T-helper 17 cell (primary cell): ENCODE measurements at places on chromosomes 1 and 21. TPM values are rescaled to one million over a fixed set of nuclear protein-coding genes. Genes with fewer than 3 reads are reported as not detected.

Gene TIAM1
- total RNA-seq, result 68.7 TPM

Gene PDZK1
- total RNA-seq, result 0.55 TPM

Gene NEGR1
- 0.08 TPM for total RNA-seq

Gene PTBP2
- 28.6 TPM for total RNA-seq

Gene TUT4
- 125 TPM for total RNA-seq

Gene C1orf226
- not detected for total RNA-seq

Gene CCDC24
- 1.5 TPM for total RNA-seq

Gene TAL1
- total RNA-seq, result 44.2 TPM

Gene FAM72A
- total RNA-seq, result not detected

Gene C1orf141
- total RNA-seq, result not detected

Gene GRHL3
- total RNA-seq, result not detected

Gene SH2D5
- total RNA-seq, result not detected

Gene CLIC6
- total RNA-seq, result 0.25 TPM

DNA sequence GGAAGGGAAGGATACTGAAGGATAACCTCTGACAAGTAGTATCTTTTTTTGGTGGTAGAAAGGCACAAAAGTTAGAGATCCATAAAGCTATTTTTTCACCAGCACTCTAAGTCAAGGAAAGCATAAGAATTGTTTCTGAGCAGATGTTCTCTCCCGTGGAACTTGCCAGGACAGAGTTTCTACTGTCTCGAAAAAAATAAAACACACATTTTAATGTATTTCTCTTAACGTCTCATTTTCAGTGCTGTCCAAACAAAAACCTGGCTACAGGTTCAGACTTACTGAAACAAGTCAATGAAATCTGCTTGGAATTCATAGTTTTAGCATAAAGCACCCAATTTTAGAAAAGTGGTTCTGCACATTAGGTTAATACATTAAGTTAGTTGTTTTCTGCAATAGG, 338.3 kb downstream of the LTN1 start:
- no peak for DNase-seq

- DNase-seq, result no peak
Observed at GRCh38 chr1:170672316-170672715, 8.4 kb downstream of the PRRX1 start.

DNA sequence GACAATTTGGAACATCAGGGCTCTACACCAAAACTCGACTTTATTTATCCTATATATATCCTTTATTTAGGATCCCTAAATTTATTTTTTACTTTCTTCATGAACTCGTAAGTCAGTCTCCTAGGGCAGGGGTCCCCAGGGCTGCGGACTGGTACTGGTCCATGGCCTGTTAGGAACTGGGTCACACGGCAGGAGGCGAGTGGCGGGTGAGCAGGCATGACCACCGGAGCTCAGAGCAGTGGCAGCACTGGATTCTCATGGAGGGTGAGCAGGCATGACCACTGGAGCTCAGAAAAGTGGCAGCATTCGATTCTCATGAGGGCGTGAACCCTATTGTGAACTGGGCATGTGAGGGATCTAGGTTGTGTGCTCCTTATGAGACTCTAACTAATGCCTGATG, 427.0 kb downstream of the SMYD3 start:
- no peak for DNase-seq

DNA sequence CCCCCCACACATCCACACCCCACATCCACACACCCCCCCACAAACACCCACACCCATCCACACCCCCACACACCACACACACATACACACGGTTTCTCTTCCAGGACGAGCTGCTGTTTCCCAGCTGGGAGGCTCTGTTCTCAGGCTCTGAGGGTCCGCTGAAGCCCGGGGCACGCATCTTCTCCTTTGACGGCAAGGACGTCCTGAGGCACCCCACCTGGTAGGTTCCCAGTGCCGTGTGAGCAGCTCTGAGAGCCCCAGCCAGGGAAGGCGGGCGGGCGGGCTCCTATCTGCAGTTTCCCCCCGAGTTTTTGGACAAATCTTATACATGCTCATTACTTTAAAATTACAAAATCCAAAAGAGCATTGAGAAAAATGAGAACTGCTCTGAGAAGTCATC, 31.2 kb downstream of the SLC19A1 start:
- no peak for DNase-seq

DNA sequence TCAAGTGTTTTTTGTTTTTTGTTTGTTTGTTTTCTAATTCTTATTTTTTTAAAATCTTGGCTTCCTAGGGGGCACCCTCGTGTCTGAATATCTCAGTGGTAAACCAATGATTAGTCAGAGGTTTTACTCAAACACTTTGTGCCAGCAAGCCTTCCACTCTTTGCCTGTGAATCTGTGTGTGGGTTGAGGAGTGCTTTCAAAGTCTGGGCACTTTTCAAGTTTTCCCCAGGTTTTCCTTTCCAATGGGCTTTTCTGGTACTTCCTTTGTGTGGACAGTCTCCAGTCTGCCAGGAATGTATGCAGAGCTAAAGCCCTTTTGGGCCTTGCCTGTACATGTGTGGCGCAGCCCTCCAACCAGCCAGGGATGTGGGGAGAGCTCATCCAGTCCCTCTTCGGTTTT, 9.7 kb upstream of the PPIE start:
- DNase-seq, result no peak

DNA sequence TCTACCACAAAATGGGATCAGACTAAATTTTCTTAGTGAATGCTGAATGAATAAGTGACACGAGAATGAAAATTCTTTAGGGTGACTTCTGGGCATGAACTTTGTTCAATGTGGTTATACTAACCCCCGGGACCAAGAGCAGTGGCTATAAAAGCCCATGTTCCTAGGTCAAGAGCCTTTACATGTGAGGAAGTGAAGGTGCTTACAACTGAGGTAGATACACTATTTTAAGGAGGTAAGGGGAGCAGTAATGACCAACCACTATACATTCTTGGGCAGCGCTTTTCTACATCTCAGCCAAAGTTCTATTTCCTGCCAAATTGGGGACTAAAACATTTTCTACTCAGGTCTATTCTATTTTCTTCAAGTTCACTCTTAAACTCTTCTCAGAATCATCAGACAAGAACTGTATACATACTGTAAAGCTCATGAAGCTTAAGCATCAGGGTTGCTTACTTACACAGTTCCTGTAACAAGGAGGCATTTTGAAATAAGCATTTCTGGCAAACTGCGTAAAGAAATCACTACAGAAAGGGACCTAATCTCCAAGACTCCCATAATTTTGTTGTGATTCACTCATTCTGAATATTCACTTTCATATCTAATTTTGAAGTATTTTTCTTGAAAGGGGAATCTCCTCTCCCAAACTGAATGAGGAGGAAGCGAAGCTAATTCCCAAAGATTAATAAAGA, 8.5 kb upstream of the ARHGAP29 start:
- DNase-seq, result no peak

- DNase-seq, result no peak
Observed at GRCh38 chr21:34513129-34513675, 1.2 kb upstream of the KCNE1 start.

GRCh38 chr1:43282220-43283195, 2.9 kb downstream of the C1orf210 start:
- DNase-seq, result no peak

- no peak for DNase-seq
Observed at GRCh38 chr1:113211467-113211866, 138.5 kb downstream of the LRIG2 start.

GRCh38 chr1:114750780-114751179, 7.0 kb downstream of the CSDE1 start:
- no peak for DNase-seq

- no peak for DNase-seq
Observed at GRCh38 chr1:61132645-61133334, 50.4 kb downstream of the NFIA start.

- no peak for DNase-seq
Observed at GRCh38 chr1:5660141-5660935, 331.9 kb downstream of the NPHP4 start.

- DNase-seq, result no peak
Observed at GRCh38 chr1:109799445-109799844, 35.7 kb upstream of the EPS8L3 start.

DNA sequence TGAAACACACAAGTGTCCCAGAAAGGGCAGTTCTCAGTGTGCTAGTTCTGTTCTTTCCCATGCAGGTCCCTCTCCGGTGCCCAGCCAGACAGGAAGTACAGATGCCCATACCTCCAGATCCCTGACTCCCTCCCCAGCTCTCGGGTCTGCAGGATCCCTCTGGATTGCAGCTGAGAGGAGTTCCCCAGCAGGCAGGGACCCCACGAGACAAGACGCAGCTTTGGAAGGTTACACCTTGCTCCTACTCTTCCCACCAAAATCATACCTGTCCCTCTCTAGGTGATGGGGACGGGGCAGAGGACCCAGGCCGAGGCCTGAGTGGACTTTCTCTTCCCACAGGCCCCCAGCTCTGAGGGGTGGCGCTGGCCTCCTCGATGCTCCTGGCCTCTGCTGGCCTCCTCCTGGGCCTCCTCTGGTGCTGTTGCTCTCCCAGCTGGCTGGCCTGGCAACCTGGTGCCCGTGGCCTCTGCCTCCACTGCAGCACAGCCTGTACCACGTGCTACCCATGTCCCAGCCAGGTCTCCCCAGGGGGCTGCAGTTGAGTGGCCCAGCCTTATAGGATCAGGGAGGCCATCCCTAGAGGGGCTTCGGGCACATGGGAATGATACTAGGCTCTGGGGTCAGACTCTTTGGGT, 9.4 kb downstream of the LDLRAD2 start:
- DNase-seq, result no peak

GRCh38 chr1:184194236-184194635, 142.7 kb downstream of the TSEN15 start:
- no peak for DNase-seq

GRCh38 chr1:37133276-37134145, 99.2 kb upstream of the GRIK3 start:
- no peak for DNase-seq

GRCh38 chr21:41600556-41600955, 92.6 kb upstream of the TMPRSS2 start:
- no peak for DNase-seq

DNA sequence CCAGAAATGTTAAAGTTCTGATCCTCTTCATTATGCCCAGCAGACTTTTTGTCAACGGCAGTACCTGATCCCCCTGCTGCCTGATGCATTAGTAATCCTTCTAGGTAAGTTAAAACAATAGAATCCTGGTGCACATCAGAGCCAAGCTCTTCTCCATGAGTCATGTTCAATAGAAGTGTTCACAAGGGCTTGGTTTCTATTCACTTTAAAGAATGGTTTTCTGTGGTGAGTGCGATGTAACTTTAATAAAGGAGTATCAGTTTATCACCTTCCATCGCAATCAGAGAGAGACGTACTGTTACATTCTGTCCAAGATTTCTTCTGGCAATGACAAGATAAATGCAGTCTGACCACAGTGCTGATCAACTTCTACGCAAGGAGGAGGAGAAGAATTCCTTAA, 96.8 kb downstream of the NRIP1 start:
- no peak for DNase-seq

GRCh38 chr1:153678519-153679336, at the start of gene NPR1:
Gene NPR1, plus strand, starts transcription at chr1:153678688. Its CDS starts 421 bp downstream, at chr1:153679109.
- DNase-seq, result no peak

- no peak for DNase-seq
Observed at GRCh38 chr1:70807088-70807664, 240.4 kb downstream of the PTGER3 start.

GRCh38 chr1:226496453-226497015, 52.0 kb upstream of the STUM start:
- no peak for DNase-seq

DNA sequence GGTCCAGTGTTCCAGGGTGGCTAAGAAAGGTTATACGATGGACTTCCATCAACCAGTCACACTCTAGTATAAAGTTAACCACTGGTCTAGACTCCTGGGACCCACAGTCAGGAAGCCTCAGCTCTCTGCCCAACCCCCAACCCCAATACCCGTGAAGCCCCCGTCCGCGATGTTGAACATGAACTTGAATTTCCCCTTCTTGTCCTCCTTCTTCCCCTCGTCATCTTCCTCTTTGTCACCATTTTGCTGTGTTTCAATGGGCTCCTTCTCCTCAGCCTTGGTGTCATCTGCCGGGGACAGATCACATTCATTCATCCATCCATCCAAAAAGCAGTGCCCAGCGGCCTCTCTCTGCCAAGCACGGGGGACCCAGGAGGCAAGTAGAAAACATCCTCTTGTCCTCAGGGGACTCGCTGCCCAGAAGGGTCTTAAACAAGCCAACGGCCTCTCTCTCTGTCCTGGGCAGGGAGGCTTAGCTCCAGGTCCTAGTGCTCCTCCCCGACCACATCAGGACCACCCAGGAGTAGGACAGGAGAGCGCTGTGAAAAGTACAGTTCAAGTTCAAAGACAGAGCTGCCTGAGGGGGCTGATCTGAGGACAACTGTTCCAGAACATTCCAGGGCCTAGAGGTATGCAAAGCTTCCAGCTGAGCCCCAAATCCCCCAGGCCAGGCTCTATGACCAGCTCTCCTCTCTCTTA, 66.5 kb downstream of the KCNAB2 start:
- no peak for DNase-seq

- DNase-seq, result no peak
Observed at GRCh38 chr1:240280560-240281322, 189.1 kb downstream of the FMN2 start.

GRCh38 chr1:15249081-15249480, 2.1 kb downstream of the FHAD1 start:
- DNase-seq, result no peak

DNA sequence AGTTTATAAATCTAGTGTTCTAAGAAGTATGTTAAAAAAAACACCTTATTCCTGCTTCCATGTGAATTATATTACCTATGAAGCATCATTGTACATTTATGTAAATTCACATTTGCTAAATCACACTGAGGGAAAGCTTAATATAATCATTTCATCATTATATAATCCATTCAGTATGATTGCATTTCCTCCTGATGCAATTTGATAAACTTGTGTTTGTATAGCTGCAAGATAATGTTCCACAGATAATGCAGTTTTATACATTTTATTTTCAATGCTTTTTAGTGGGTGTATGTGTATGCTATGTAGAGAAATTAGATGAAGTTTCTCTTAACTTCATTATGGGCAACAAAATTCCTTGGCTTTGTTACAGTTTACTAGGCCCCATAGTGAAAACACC, 79.6 kb downstream of the HS2ST1 start:
- no peak for DNase-seq

DNA sequence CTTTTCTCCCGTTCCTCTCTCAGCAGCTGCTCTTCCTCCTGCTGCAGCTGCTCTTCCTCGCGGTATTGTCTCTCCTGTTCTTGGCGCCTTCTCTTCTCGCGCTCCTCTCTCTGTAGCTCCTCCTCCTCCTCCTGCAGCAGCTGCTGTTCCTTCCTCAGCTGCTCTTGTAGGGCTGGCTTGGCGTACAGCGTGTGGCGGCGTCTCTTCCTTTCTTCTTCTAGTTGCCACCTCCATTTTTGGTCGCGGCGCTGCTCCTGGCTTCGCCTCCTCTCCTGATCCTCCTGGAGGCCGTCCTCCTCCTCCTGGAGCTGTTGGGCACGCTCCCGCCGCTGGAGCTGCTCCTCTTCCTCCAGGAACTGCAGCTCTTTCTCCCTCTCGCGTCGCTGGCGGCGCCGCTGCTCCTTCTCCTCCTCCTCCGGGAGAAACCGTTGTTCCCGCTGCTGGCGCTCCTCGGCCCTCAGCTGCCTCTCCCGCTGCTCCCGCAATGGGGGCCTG, 4.8 kb downstream of the TCHH start:
- DNase-seq, result no peak

GRCh38 chr1:161790587-161791317, 24.6 kb downstream of the ATF6 start:
- no peak for DNase-seq
